ENCODE measurements at places on chromosomes 2 and 18. TPM values are rescaled to one million over a fixed set of nuclear protein-coding genes. Genes with fewer than 3 reads are reported as not detected.

DNA sequence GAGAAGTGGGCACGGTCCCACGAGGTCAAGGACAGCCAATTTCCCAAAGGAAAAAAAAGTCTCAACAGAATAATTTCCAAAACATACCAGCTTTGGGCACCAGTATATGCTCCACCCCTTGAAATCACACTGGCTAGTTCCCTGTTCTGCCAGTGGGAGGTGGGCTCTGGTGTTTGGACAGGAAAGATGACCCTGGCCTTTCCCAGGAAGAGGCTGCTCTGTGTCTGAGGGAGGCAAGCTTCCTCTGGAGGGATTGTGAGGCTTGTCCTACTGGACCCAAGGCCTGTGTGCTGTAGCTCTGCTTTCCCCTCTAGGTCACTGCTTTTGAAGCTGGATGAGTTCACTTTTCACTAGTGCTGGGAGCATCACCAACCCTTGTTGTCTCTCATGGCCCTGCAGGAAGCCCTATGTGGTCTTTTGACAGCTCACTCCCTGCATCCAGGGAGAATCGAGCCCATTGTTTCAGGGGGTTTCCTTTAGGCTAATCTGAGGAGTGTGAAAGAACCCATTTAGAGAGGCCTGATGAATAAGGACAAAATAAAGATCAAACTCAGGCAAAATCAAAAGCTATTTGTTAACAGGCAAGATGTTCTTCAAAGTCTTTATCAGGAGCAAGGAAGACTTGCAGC lies 36.3 kb downstream of the CXCR4 start:
- H3K4me3 ChIP-seq, result no peak overlapping the region
- no peak overlapping the region for H3K27ac ChIP-seq
- H3K4me1 ChIP-seq, result no peaks in the 10 kb centered on the region

DNA sequence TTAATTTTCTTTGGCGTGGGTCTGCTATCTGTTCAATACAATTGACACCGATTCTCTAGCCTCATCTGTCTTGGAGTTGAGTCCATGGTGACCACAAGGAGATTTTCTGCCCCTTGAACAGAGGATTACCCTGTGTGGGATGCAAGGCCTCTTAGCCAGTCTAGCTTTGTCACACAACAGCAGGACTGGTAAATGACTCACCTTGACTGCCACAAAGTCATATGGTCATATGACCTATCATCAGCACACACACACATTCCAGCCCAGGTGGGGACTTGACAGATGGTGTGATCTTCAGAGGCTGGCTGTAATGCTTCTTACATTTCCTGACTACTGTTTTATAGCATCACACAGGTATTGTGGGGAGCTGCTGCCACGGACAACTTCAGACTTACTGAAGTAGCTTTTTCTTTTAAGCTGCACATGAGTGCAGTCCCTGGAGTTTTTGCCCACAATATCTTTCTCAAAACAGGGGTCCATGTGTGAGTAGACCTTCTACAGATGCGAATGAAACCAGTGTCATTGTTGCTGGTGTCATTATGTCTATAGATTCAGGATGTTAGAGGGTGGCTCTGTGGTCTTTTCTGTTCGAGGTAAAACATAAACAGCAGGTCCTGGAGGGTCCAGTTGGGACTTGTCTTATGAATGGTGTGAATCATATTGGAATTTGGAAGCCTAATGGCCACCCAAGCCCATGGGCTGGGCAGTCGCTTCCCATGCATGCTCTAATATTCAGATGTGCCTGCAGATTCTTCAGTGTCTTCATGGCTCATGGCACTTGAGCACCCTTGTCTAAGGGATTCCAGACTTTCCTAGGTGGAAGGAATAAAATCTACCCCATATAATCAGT lies 18.6 kb upstream of the ACOXL start:
- H3K4me1 ChIP-seq, result peaks cover 18% of the 10 kb centered on the region
- DNase-seq, result peak; percentile 91
- no peak overlapping the region for H3K4me3 ChIP-seq
- H3K27ac ChIP-seq, result no peak overlapping the region
- no peaks in the 10 kb centered on the region for H3K36me3 ChIP-seq

DNA sequence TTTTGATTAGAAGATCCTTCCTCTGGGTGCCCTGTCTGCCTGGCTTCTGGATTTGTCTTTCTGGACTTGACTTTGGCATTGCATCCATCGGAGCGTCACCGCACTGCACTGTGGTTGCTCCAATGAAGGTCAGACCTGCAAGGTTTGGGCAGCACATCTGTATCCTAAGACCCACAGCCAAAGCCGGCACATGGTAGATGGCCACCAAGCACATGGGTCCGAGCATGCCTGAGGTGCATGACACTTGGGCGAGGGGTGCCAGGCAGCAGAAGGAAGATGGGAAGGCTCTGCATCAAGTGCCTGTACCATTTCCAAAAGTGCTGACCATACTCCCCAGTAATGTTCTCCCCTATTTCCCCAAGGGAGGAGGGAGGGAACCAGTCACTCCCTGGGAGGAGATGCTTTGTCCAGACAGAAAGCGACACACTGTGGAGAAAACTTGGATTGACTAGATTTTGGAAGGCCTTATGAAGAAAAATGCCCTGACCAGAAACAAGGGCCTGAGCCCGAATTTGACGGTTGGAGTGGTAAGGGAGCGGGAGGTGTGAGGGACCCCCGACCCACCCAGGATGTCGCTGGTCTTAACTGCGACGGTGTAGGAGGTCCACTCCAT lies 149.9 kb downstream of the LOXHD1 start:
- H3K27ac ChIP-seq, result no peak overlapping the region
- no peaks in the 10 kb centered on the region for H3K27me3 ChIP-seq
- no peak overlapping the region for H3K4me3 ChIP-seq
- no peaks in the 10 kb centered on the region for H3K36me3 ChIP-seq
- DNase-seq, result no peak
- no peaks in the 10 kb centered on the region for H3K4me1 ChIP-seq

The AQP12B gene
- not detected for total RNA-seq

The RAD51AP2 gene
- not detected for total RNA-seq
